ENCODE measurements at places on chromosomes 6 and 20.
A peak's percentile ranks its signal among the peaks of the same experiment; 100 is the strongest.

DNA sequence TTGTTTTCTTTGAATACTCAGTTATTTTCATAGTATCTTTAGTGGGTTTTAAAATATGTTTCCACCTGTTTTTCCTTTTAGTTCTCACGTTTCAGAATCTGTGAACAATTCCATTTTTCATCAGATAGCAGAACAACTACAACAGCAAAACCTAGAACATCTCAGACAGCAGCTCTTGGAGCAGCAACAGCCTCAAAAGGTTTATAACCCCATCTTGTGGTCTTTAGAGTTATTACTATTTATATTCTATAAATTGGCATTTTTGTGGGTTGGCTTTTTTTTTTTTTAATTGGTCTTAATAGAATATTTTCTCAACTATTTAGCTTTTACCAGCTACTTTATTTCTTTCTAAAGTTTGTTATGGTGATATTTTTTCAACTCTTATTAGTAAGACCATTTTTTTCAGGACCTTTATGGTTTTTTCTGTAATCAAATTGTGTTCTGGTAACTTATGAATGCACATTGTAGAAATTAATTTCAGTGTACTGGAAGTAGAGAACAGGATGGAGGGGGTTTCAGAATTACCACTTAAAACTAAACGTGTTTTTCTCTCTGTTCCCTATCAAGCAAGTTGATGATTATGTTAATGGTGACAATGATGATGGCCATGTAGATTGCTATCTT lies 72.2 kb downstream of the SCAF8 start:
- peak; percentile 78 for DNase-seq

GRCh38 chr6:16092140-16092539 lies 36.7 kb upstream of the MYLIP start:
- DNase-seq, result no peak

DNA sequence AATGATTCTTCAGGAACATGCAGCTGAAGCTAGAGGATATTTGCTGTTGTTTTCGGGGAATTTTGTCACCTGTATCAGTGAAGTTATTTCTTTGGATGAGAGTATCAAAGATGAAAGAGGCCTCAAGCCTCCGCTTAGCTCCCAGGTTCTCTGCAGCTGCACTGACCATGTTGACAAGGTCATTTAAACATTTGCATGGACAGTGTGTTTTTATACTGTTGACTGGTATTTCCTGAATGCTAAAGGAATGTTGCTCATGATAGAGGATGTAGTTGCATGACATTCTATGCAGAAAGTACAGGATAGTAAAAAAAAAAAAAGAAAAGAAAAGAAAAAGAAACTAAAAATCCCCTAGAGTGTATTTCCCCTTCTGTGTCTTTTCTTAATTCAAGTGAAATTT lies 165.6 kb upstream of the LAMP5 start:
- DNase-seq, result no peak

GRCh38 chr20:36773107-36773596 lies 411 bp downstream of the DSN1 start:
- peak; percentile 41 for DNase-seq

GRCh38 chr6:50956014-50956413 lies 137.3 kb downstream of the TFAP2B start:
- DNase-seq, result no peak

DNA sequence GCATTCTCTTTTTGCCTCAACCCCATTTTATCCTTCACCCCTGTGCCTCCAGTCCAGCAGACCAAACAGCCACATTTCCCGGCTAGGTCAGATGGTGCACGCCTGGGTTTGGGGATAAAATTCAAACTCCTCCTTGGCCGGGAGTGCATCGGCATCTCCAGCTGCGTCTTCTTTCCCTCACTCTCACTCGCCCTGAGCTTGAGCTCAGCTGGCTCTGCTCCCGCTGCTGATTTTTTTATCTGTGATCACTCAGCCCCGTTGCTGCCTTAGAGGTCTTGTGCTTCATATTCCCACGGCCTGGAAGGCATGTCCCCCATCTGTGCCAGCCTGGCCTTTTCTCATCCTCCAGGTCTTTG lies 6.8 kb upstream of the EZR start:
- no peak for DNase-seq

DNA sequence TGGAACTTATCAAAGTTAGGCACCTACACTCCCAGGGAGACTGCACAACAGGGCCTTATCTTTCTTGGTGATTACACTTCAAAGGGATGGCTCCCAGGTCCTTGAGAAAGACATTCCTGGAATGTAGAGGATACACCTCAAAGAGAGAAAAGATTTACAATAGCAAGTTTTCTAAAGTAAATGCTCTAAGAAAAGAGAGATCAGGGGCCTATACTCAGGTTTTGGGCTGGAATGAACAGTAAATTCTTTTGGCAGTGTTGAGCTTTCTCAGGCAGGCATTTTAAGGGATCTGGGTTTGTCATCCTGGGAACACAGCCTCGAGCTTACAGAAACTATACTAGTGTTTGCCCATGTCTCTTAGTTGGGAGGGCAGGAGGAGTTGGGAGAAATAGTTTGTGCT lies 31.7 kb upstream of the ME1 start:
- DNase-seq, result no peak

- no peak for DNase-seq
Measured at GRCh38 chr20:43987531-43987930, 72.9 kb downstream of the TOX2 start.

- DNase-seq, result no peak
Measured at GRCh38 chr6:159513074-159513720, 179.8 kb downstream of the SOD2 start.

- no peak for DNase-seq
Measured at GRCh38 chr6:101454106-101454676, 60.7 kb downstream of the GRIK2 start.

DNA sequence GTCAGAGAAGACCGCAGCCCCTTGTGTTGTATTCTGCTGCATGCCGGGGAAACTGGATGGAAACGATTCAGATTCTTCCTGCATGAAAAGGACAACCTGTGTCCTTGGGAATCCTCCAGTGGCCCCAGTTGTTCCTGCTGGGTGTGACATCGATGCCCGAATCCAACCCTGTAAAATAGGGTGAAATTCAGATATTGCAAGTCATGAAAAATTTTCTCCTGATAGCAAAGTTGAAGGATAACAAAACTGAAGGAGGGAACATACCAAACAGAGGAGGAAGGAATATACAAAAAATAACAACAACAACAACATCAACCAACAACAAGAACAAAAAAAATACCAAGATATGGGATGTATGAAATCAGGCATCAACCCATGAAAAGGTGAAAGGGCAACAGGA lies 28.3 kb upstream of the HLA-E start:
- no peak for DNase-seq

- DNase-seq, result peak; percentile 38
Measured at GRCh38 chr6:111777357-111777756, 95.9 kb downstream of the FYN start.

DNA sequence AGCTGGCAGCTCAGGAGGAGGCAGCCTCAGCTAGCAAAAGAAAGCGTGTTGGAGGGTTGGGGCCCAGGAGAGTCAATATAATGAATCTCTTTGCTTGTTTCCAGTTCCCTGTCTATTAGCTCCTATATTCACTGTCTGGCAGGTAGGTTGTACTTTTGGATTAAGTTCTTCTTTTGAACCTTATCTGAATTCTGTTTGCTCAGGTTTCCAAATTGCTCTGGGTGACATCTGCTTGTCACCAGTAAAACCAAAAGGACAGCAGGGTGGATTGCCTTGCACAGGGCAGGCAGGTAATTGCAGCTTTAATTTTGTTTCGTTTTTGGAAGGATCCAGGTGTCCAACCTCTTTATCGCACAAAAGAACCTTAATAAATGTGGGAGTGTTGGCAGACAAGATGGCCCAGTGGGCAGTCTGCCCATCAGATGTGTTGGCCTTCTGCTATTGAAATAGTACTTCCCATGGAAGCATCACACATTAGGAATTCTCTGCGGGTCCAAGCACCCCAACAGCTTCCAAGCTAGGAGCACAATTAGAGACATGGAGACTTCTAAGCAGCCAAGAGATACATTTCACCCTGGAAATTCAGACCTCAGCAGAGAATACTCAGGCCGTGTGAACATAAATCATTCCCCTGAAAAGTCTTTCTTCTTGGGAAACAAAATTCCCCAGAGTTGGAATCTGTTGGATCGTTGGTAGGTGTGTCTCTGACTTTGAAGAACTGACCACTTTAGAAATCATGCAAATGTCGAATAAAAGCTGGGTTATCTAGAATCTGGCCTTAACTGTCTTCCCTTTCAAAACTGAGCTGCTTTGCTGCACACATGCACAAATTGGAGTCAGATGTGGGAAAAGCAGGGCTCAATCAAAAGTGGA lies 286.9 kb upstream of the BMP2 start:
- DNase-seq, result no peak

DNA sequence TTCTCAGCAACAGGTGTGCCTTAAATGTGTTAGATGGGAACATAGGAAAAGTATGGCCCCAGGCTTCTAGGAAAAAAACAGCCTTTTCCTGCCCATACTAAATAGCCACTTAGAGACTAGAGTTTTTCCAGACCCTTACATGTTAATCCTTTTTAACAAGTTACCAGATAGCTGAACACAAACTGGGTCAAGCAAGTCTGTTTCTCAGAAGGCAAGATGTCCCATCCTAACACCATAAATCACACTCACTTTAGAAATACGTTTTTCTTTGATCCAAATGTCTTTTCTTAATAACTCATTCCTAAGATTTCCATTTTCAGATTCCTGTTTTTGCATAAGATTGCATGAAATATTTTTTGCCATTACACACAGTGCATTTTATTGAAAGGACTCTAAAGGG lies 241.3 kb downstream of the KCNQ5 start:
- no peak for DNase-seq
